ENCODE measurements at places on chromosomes 4 and X.

DNA sequence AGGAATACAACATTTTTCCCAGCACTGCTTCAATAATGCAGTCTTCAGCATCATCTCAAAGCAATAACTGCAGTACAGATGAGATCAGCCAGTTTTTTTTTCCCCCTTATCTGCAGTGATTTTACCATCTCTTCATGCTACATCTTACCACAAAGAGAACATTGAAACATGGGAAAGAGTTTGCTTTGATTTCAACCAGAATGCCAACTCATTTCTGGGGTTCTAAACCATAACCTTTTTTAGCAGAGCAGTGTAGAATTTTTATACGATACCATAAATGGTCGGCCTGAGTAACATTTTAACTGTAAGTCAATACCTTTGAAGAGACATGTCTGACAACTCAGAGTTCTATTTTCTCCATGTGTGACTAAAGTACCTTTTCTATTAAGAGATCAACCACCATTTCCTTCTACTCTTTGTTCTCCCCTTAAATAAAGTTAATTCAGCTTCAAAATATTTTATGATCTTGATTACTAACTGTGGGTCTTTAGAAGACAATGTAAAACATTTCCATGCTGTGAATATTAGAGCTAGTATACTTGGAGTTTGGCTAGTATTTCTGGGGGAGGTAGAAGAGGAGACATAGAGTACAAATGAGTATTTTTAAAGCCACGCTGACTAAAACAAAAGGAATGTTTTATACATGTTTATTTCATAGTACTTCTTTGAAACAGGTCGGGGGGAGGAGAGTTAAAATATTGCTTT lies 69.1 kb downstream of the TET2 start:
- DNase-seq: peak; percentile 41

DNA sequence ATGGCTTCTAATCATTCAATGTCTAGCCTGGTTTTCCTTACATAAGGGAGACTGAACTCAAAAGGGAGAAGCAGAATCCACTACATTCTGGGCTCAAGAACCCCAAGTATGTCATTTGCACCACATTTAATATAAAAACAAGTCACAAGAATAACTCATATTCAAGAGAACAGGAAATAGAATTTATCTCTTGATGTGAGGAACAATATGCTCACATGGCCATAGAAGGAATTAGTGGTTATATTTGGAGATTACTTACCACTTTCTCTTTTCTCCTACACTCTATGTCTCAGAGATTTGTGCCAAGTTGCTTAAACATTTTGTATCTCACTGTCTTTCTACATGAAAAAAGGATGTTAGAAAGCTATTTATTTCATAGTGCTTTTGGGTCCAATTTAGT lies 922.6 kb upstream of the PABPC4L start:
- DNase-seq: no peak

DNA sequence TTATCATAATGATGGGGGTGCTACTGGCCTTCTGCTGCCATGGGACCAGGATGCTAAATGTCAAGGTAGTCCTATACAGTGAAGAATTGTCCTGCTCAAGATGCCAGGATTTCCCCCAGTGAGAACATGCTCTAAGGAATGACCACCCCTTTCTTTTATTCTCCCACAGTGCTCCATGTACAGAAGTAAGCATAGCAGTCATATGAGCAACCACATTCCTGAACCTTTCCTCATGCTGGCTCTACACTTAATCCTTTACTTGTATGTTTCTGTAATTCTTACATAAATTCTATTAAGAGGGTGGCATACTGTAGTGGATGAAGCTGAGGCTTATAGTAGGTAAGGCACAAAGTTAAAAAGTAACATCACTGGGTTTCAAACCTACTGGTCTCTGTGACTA lies 20.2 kb downstream of the CYP2U1 start:
- peak; percentile 78 for DNase-seq

- no peak for DNase-seq
Observed at GRCh38 chr4:3413217-3413671, 28.5 kb upstream of the HGFAC start.

DNA sequence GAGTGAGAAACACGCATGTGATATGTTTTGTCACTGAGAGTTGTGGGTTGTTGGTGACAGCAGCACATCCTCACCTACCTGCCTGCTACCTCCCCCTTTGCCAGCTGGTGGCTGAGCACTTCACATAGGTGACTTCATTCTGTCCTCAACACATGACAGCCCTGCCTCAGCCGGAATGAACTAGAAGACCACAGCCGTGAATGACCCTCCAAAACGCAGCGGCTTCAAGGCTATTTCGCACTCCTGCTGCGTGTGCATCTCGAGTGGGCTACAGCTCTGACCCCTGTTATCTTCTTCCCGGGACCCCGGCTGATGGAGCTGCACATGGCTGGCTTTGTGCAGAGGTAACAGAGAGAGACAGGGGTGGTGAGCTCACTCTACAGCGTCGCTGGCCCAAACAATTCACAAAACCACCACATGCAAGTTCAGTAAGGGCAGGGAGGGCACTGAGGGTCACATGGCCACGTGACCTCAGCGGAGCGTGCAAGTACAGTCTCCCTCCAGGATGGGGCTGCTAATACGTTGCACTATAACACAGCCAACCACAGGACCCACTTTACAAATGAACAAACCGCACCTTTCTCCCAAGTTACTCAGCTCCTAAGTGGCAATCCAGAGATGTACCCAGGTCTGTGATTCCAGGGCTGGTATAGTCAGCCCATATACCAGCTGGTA lies 6.3 kb upstream of the PPP2R2C start:
- DNase-seq: no peak

DNA sequence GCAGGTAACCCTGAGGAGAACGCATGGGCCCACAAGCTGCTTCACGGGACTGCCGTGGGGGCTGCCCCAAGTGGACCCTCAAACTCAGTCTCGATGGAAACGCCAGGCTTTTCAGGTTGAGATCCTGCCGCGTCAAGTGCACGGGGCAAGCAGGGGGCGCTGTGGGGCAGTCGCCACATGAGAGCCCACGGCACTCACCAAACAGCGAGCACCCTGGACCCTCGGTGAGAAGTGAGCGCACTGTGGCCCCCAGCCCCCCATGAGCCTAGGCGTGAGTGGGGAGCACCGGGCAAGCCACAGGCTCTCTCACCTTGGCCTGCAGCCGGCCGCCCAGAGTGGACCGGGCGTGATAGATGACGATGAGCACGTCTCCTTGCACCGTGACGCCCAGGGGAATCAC lies 50.9 kb upstream of the CPLX1 start:
- no peak for DNase-seq

GRCh38 chrX:13119386-13119785 lies 75.0 kb upstream of the FAM9C start:
- peak; percentile 63 for DNase-seq

GRCh38 chr4:170750519-170750918 lies 660.8 kb upstream of the AADAT start:
- DNase-seq: no peak

GRCh38 chr4:99054428-99054994 lies 34.1 kb downstream of the ADH5 start:
- no peak for DNase-seq

- DNase-seq: peak; percentile 67
Observed at GRCh38 chr4:89496851-89497250, 189.3 kb upstream of the GPRIN3 start.

DNA sequence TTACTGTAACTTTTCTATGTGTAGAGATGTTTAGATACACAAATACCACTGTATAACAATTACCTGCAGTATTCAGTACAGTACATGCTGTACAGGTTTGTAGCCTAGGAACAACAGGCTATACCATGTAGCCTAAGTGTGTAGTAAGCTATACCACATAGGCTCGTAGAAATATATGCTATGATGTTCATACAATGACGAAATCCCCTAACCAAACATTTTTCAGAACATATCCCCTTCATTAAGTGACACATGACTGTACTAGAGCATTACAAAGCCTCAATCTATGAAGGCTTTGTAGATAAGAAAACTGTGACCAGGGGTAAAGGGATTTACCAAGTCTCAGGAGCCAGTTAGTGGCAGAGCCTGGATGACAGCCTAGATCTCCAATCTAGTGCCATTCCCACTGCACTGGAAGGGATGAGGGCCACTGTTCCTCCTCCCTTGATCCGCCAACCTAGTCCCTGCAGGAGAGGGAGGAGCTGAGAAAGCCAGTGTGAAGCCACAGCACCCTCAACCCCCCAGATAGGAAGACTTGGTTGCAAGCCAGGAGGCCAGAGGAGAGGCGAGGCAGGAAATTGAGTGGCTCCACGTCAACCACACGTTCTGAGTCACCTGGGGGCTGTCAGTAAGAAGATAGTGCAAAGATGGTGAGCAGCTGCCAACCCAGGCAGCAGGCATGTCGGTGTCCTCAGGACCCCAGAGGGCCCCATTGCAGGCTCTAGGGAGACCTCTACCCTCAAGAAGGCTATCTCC lies 227.7 kb downstream of the BCOR start:
- peak; percentile 53 for DNase-seq

DNA sequence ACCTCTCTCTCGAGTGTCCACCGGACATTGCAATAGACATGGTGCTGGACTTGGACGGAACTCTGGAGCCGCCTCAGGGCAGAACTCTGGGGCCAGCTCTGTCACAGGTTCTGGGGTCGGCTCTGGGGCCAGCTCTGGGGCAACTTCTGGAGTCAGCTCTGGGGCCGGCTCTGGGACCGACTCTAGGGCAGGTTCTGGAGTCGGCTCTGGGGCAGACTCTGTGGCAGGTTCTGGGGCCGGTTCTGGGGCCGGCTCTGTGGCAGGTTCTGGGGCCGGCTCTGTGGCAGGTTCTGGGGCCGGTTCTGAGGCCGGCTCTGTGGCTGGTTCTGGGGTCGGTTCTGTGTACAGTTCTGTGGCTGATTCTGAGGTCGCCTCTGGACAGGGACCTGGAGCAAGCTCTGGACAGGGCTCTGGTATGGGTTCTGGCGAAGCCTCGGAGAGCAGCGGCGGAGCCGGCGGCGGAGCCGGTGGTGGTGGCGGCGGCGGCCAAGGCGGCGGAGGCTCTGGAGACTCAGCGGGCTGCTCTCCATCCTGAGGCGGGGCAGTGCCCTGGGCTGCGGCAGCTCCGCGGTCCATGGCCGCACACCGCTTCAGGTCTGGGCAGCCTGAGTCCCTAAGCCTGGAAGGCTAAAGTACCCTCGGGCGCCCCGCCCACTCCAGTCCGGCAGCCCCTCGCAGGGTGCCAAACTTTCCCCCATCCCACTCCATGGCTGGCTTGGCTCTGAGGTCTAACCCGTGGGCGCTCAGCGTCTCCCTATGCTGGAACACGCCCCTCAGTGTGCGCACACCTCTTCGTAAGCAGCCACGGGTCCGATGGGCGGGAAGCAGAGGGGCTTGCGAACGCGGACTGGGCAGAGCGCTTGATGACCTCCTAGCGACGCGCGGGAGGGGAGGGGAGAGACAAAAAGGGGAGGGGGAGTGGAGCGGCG lies at the start of gene DGKK:
TSS of gene DGKK (minus strand) at position 723 of the 929 bp plus-strand sequence. CDS start at position 576, 147 bp downstream.
- no peak for DNase-seq

- no peak for DNase-seq
Observed at GRCh38 chrX:10126044-10126443, 30.7 kb upstream of the CLCN4 start.

DNA sequence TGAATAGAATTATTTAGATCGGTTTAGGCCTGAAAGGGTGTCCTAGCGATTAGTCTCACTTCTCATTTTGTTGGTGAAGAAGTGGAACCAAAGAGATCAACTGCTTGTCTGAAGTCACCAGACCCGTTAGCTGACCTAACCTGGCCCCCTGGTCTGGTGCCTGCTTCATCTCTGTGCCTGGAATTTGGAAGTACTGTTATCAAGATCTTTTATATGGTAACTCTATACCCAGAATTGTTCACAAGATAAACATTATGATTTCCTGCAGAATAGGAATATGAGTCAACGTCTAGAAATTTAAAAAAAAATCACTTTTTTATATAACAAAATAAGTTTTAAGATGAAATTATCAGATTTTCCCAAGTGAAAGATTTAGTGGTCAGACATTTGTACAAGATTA lies 37.2 kb downstream of the LRP2BP start:
- DNase-seq: peak; percentile 85

DNA sequence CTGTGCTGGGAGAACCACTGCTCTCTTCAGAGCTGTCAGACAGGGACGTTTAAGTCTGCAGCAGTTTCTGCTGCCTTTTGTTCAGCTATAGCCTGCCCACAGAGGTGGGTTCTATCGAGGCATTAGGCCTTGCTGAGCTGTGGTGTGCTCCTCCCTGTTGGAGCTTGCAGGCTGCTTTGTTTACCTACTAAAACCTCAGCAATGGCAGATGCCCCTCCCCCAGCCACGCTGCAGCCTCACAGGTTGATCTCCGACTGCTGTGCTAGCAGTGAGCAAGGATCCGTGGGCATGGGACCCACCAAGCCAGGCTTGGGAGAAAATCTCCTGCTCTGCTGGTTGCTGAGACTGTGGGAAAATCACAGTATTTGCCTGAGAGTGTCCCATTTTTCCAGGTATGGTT lies 133.8 kb upstream of the UBQLN2 start:
- no peak for DNase-seq

- DNase-seq: no peak
Observed at GRCh38 chr4:41297832-41298231, 41.1 kb downstream of the UCHL1 start.

DNA sequence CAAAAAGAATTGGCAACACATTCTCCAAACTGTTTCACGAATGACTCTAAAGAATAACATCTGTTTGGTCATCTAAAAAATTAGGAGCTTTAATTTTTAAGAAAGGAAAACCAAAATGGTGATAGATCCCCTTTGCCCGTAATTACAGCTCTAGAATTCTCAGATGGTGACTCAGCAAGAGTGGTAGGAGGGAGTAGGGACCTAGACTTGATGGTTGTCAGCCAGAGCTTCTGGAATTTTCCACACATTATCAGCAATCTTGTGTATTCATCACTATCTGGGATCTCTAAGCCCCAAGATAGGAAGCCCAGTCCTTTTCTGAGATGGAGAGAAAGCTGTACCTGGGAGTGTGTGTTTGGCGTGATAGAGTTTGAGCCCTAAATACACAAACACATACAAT lies 103.9 kb upstream of the RAB40AL start:
- DNase-seq: peak; percentile 27

- DNase-seq: no peak
Observed at GRCh38 chr4:31007858-31008257, 287.7 kb downstream of the PCDH7 start.

GRCh38 chr4:65050786-65051185 lies 619.5 kb downstream of the EPHA5 start:
- DNase-seq: no peak

GRCh38 chr4:78532046-78532445 lies 19.5 kb upstream of the ANXA3 start:
- no peak for DNase-seq

DNA sequence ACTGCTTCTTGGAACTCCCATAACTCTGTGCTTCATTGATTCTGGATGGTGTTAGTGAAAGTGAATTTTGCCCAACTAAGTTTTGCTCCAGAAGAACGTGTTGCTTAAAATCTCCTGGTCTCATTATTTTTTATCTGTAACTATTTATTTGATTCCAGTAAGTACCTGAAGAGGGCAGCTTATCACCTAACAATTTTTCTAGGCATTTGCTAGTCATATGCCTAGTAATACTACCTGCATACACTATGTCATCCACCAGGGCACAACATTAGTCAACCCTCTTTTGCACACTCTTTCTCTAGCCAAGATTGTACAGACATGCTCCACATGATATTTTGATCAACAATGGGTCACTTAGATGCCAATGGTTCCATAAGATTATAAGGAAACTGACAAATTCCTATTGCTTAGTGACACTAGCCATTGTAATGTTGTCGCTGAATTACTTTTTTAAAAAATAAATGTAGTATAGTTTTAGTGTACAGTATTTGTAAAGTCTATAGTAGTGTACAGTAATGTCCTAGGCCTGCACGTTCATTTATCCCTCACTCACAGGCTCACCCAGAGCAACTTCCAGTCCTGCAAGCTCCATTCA lies 499.9 kb upstream of the AADAT start:
- DNase-seq: peak; percentile 73

GRCh38 chr4:32858361-32858760 lies 2138.2 kb downstream of the PCDH7 start:
- no peak for DNase-seq

Data from choroid plexus epithelial cell (primary cell).